ENCODE measurements at places on chromosomes 5 and 9.

- DNase-seq: no peak
These were observed 2.0 kb upstream of the MEF2C start for GRCh38 chr5:88885002-88885401.

DNA sequence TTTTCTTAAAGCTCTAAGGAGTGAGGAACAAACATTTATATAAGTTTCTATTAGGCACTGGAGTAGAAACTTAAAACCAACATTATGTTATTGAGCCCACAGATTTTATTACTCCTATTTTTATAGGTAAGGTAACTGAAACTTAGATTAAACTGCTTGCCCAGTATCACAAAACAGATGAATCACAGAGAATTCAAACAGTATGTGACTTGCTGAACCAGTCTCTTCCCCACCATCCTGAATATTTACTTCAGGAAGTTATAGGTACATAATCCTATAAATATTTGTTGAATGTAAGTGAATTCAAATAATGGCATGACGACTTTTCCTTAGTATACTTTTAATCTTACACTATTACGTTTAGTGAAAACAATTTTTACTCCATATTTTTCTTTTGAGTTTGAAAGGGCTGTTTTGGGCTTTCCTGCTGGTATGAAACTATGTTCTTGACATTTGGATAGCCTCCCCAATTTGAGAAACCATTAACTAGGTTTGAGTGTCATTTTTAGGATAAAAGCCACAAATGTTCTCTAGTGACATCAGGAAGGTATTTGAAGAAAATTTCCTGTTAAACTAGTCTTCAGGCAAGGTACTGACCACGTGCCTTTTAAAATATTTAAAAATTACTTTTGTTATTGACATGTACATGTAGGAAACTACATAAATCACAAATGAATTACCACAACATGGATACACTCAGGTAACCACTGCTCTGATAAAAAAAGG, 39.3 kb downstream of the PRRC1 start:
- no peak for DNase-seq

DNA sequence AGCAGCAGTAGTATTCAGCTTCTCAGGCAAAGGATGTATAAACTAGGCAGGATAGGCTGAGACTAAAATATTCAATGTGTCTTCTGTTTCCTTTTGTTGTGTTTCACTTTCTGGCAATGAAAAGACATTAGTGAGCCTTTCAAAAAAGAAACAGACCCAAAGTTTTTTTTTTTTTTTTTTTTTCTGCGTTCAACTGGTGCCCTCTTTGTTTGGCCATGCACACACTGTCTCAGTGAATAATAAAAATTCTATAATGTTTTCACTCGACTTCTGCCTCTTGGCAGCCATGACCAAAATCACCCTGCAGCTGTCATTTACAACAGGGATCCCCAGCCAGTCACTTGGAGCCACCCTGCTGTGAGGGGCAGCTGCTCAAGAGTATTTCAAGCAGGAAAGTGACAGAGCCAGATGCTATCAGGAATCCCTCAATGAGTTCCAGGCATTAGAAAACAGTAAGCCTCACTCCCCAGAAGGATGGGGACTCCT, 44.0 kb upstream of the MAN2A1 start:
- no peak for DNase-seq

- DNase-seq: no peak
These were observed 37.6 kb downstream of the TMEM245 start for GRCh38 chr9:109082091-109082620.

DNA sequence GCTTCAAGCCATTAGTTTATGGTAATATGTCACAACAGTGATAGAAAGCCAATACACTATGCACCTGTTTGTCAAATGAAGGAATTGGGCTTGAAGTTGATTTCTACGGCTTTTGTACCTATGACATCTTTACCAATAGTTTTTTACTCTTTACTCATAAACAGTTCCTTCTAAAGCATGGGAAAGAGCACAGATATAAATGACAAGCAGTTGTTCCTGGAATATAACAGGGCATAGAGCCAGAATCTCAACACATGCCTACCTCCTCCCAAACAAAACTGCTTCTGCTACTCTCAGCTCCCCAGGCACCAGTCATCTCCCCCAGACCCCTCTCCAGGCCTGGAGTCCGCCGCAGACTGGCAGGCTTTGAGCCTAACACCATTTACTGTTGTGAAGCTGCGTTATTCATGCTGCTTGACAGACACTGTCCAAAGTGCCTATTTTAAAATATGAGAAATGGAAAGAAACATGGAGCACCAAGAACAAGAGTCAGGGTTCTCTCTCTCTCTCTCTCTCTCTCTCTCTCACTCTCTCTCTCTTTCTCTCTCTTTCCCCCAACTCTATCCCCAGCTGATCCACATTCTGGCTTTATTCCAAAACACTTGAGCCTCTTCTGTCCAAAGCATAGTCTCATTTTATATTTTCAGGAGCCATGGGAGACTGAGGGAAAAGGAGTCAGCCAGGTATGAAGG, 111.6 kb downstream of the ADRB2 start:
- no peak for DNase-seq

Measured in activated CD4-positive, alpha-beta T cell treated with anti-CD3 and anti-CD28 coated beads, Interleukin-2, amount 10 ng/mL, durations not matched to agents 7 days and 5 days (primary cell).